ENCODE measurements at places on chromosomes 6 and 20.

GRCh38 chr20:49979030-49979832, 3.5 kb upstream of the SNAI1 start:
- no peak for DNase-seq

- DNase-seq: no peak
These were observed 248.8 kb downstream of the TFAP2A start for GRCh38 chr6:10166031-10166430.

GRCh38 chr20:33945391-33946081, 48.2 kb upstream of the RALY start:
- DNase-seq: no peak

- DNase-seq: no peak
These were observed 161.6 kb downstream of the AIG1 start for GRCh38 chr6:143222310-143222709.

All from vagina (tissue), 2 donors.